Cerebellar cortex (tissue), 1 donor: ENCODE measurements at places on chromosomes 12 and 14.
A peak's percentile ranks its signal among the peaks of the same experiment; 100 is the strongest.

DNA sequence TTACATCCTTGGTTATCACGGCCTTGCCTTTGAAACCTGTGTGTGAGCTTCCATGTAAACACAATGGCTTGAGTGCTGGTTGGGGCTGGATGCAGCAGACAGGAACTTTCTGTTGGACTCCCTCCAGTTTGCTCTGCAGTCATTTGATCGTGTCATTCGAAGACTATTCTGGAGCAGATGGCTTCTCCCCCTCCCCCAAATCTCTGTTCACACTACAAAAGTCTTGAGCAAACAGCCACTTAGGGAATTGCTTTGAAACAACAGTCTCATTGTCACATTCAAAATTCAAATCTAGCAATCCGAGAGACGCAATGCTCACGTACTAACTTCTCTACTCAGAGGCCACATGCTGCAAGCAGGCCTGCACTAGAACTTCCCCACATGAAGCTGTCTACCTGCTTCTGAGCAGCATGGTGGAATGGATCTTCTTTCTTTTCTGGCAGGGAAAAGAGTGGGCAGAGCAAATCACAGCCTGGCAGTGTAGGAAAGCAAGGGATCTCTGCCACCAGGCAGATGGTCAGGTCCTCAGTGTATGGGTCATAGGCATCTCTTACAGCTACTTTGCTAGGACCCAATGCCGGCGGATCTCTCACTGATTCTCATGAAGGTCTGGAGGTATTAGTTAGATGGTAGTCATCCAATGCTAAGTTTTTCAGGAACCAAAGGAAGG is 214.2 kb downstream of the PPM1H start:
- peak; percentile 82 for DNase-seq

- no peak for DNase-seq
Observed at GRCh38 chr12:130952171-130952954, 1.3 kb upstream of the ADGRD1 start.

DNA sequence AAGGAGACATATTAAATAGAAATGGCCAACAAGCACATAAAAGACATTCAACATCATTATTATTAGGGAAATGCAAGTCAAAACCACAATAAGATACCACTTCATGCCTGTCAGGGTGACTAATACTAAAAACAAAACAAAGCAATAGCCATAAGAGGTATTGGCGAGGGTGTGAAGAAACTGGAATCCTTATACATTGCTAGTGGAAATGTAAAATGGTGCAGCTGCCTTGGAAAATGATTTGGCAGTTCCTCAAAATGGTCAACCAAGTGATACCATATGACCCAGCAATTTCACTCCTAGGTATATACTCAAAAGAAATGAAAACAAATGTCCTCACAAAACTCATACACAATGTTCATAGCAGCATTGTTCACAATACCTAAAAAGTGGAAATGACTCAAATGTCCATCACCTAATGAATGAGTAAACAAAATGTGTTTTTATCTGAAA is 27.0 kb downstream of the GPR135 start:
- no peak for DNase-seq

DNA sequence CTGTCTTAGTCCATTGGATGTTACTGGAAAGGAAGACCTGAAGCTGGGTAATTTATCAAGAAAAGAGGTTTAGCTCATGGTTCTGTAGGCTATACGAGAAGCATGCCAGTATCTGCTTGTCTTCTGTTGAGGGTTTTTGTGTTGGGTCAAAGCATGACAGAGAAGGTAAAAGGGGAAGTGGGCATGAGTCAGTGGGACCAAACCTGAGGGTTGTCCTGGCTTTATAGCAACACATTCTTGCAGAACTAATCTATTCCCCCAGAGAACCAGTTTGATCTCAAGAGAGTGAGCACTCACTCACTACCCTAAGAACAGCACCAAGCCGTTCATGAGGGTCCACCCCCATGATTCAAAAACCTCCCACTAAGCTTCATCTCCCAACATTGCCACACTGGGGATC is 19.0 kb upstream of the KRAS start:
- DNase-seq = no peak

- no peak for DNase-seq
Observed at GRCh38 chr14:84927096-84927827, 602.7 kb upstream of the FLRT2 start.

DNA sequence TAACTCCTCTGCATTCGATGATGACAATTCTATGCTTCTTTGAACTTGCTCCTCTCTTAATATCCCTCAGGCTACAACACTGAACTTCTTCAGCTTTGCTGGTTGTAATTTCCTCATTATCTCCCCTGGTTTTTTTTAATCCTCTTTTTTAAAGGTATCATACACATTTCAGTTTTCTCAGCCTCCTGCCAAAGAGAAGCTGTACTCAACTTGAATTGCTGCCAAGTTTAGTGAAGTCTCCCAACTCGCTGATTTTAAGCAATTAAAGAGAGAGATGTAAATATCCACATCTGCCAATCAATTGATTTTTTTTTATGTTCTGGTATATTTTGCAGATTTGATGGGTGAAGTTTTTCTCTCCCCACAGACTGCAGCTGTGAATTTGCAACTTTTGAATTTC is 817.8 kb downstream of the GALC start:
- no peak for DNase-seq

DNA sequence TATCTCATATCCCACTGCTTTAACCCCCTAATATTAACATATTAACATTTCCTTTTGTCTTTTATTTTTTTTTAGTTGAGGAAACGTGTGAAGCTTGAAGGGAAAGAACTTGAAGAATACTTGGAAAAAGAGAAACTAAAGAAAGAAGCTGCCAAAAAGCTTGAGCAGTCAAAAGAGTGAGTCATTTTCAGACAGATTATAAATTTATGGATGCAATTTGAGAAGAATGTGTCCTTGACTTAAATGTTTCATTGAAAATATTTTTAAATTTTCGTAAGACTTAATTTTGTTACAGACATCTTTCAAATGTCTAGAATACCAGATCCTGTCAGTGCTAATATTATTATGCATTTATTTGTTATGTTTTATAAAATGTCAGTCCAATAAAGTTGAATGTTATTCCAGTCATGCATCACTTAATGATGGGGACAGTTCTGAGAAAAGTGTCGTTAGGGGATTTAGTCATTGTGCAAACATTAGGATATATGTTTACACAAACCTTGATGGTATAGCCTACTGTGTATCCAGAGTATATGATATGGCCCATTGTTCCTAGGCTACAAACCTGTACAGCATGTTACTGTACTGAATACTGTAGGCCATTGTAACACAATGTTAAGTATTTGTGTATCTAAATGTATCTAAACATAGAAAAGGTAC is 32.6 kb downstream of the CPSF2 start:
- DNase-seq = no peak

DNA sequence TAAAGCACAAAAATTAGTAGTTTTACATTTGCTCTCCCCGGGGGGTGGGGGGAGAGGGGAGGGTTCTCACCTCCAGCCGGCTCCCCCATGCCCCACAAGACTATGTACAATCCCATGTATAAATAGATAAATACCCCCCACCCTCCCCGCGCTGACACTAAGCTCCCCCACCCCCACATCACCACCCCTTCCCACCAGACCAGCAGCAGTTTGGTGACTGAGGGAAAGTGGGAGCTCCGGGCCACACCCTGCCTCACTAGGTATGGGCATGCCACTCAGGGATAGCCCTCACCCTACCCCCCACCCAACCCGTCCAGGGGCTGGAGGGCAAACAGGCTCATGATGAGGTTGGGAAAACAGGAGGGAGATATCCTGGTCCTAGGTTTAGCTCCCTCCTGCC is 1.9 kb upstream of the PRKAG1 start:
- DNase-seq = no peak

- no peak for DNase-seq
Observed at GRCh38 chr12:18467620-18468245, 206.4 kb downstream of the PIK3C2G start.

DNA sequence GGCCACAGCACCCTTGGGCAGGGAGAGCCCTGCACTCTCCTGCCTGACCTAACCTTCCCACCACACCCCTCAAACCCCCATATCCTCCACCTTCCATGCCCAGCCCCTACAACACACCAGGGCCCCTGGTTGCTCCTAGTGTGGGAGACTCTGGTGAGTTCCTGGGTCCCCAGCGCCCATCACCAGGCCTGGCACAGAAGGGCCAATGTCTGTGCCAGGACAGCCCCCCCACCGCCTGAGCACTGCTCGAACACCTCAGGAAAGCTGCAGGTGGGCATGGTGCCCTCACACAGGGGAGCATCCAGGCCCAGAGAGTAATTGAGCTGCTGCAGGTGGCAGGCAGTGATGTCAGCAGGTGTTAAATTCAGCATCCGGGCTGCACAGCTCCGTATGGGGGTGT is 15.2 kb downstream of the ADCY6 start:
- no peak for DNase-seq

- no peak for DNase-seq
Observed at GRCh38 chr12:51295651-51296050, 25.4 kb upstream of the SMAGP start.

GRCh38 chr12:74129702-74130101 is 407.9 kb upstream of the ATXN7L3B start:
- no peak for DNase-seq

DNA sequence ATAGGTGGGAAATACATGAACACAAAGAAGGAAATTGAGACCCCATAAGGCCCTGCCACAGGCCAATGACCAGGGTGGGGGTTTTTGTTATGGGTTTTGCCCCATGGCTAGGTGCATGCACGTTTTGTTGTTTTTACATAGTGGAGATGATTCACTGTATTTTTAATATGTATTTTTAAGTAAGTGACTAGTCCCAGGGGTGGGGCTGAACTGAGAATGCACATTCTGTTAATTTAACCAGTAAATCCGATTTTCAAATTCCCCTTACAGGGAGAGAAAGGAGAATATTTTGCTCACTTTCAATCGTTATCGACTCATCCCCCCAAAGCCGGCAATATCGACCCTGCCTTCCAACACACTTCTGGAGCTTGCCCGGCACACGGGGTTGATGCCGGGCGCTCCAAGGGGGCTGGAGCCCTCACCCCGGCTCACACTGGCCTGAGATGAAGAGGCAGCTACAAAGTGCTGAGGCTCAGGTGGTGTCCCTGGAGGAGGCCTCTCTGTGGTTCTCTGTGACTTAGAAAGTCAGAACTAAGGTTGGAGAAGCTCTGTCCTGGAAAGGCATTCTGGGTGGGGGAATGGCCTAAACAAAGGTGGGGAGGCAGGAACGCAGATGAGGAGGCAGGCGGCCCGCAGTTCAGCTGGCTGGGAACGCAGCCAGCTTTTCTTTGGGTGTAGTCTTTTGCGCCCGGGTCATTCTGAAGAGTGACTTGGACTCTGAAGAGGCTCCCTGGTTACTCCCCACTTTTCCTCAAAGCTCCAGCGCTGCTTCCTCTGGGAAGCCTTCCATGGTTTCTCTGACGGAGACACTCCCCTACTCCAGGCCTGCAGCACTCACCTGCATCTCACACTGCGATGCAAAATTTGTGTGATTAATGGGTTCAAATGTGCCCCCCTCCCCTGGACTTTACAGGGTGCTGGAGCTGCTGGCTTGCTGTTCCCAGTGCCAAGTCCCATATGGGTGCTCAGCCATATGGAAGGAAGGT is 50.7 kb upstream of the DLK1 start:
- no peak for DNase-seq

DNA sequence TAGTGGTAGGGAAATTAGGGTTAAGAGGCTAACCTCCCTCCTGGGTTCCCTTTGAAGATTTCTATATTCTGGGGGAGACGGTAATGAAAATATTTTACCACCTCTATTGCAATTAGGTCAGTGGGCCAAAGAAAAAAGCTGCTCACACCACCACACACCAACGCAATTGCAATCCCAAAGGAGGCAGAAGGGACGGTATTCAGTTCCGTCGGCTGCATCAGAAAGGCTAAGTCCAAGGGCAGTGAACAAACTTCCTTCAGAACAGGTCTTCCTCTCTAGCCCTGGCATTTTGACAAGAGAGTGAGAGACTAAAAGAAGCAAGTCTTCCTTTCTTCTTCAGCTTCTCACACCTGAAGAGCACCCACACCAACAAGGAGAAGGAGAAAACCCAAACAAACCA is 51.2 kb downstream of the OTX2 start:
- DNase-seq = no peak

GRCh38 chr12:125773033-125773640 is 707.9 kb downstream of the AACS start:
- peak; percentile 1 for DNase-seq

- no peak for DNase-seq
Observed at GRCh38 chr12:54031480-54031879, 1.4 kb upstream of the HOXC5 start.

DNA sequence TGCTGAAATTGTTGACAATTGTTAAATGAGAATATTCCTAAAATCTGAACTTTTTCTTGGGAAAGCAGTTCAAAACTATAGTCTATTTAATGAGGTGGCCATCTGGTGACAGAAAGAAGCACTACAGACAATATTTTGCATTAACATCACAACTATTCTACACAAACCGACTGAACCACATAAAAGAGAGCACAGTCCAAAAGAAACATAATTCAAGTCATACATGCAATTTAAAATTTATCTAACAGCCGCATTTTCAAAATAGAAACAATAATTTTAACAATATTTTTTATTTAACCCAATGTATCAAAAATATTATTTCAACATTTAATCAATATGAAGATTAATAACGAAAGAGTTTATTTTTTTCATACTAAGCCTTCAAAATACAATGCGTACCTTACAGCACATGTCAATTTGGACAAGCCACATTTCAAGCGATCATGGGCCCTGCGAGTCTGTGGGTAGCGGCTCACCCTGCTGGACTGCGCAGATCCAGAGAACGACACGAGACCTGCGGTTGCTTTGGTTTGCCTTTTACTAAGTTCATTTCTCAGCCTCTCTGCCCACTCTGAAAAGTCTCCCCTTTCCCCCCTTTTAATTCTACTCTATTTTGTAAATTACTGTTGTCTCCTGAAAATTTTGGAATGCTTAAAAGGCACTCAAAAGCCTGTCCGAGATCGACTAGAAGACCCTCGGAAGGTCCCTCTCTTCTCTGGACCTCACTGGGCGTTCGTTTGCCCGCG is 947 bp upstream of the LRRC9 start:
- peak; percentile 77 for DNase-seq

GRCh38 chr12:130335517-130336392 is 1.9 kb upstream of the PIWIL1 start:
- peak; percentile 85 for DNase-seq

DNA sequence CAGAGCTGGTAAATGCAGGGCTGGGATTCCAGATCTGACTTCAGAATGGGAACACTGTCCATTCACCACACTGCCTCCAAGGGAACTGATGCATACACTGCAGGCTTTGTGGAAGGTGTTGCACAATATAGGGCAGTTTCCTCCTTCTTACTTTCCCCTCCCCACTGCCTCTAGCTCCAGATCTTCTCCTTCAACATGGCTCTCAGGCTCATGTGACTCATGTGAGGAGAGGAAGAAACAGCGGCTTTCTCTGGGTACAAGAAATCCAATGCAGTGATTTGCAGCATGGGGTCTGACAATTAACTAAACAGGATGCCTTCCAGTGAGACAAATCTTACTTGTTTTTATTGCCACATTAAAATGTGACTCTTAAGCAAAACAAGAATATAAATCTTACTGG is 447.6 kb upstream of the CCDC196 start:
- DNase-seq = no peak
